ENCODE measurements at places on chromosomes 12 and 14. TPM values are rescaled to one million over a fixed set of nuclear protein-coding genes. Genes with fewer than 3 reads are reported as not detected.

KLHDC1 gene
- 1.5 TPM for total RNA-seq

DPY19L2 gene
- 5.4 TPM for total RNA-seq

CDKL1 gene
- 7.3 TPM for total RNA-seq

KRT6A gene
- total RNA-seq, result not detected

RALGAPA1 gene
- 11.4 TPM for total RNA-seq

LTBP2 gene
- total RNA-seq, result 26.0 TPM

TMPRSS12 gene
- total RNA-seq, result not detected

KRT86 gene
- 0.48 TPM for total RNA-seq

SLC25A47 gene
- not detected for total RNA-seq

GPR68 gene
- total RNA-seq, result 16.7 TPM

CTSG gene
- total RNA-seq, result not detected

HOXC4 gene
- 2.5 TPM for total RNA-seq

ERBB3 gene
- 3.0 TPM for total RNA-seq

TAS2R19 gene
- 0.24 TPM for total RNA-seq

DRAM1 gene
- total RNA-seq, result 4.8 TPM

KRT77 gene
- not detected for total RNA-seq

SRSF9 gene
- 194 TPM for total RNA-seq

FSCB gene
- not detected for total RNA-seq

TDRD9 gene
- total RNA-seq, result not detected

OR4N5 gene
- not detected for total RNA-seq

DPF3 gene
- 6.5 TPM for total RNA-seq

UNC79 gene
- under 0.01 TPM for total RNA-seq

MCRS1 gene
- total RNA-seq, result 73.7 TPM

OR6C3 gene
- total RNA-seq, result not detected

CABP1 gene
- not detected for total RNA-seq

SMCO2 gene
- not detected for total RNA-seq

TCL1B gene
- total RNA-seq, result not detected

CCDC88C gene
- total RNA-seq, result 0.10 TPM

PTPN6 gene
- total RNA-seq, result not detected

GLIPR1L1 gene
- total RNA-seq, result not detected

KRT82 gene
- not detected for total RNA-seq

ANG gene
- total RNA-seq, result 6.3 TPM

CMA1 gene
- not detected for total RNA-seq

FAM234B gene
- total RNA-seq, result 2.9 TPM

SERPINA9 gene
- not detected for total RNA-seq

PLCZ1 gene
- total RNA-seq, result not detected

PRH2 gene
- not detected for total RNA-seq

GALNT8 gene
- not detected for total RNA-seq

MIP gene
- total RNA-seq, result 0.29 TPM
